ENCODE measurements at places on chromosomes 11 and 22.

- DNase-seq, result peak; percentile 80
These were observed 2.5 kb downstream of the CHST1 start for GRCh38 chr11:45662665-45663485.

DNA sequence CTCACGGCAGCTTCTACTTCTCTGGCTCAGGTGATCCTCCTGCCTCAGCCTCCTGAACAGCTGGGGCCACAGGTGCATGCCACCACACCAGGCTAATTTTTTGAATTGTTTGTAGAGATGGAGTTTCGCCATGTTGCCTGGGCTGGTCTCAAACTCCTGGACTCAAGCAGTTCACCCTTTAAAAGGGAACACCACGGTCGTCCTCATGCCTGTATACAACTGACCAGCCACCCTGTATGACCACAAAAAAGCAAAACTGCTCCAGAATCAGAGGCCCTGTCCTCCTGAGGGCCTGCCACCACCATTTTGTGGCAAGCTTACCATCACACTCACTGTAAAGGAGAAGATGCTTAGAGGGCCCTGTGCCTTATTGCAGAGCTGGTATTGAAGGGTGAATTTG is 2.2 kb downstream of the GLB1L3 start:
- no peak for DNase-seq

DNA sequence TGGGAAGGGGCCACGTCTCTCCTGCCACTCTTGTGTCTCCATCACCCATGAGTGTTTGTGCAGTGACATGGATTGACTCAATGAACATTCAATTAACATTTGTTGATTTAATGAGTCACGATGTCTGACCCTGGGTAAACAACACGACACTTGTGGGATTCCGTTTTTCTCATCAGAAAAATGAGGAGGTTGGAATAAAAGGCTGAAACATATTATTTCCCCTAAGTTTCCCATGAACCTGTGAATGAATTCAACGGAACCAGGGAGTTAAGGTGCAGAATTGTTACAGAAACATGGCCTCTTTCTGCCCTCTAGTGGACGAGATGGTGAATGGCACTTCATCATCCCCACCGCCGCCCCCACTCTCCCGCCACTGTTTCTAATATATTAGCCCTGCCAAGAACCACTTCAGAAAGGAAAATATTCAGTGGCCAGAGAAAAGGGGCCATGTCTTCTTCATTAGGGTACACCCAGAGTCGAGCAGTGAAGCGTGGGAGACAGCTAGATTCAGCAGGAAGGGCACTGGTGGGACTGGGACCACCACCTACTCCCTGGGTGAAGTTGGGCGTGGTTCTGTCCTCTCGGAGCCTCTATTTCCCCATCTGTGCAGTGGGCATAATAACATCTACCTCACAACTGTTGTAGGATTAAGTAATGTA is 46.3 kb upstream of the SYT13 start:
- no peak for DNase-seq

DNA sequence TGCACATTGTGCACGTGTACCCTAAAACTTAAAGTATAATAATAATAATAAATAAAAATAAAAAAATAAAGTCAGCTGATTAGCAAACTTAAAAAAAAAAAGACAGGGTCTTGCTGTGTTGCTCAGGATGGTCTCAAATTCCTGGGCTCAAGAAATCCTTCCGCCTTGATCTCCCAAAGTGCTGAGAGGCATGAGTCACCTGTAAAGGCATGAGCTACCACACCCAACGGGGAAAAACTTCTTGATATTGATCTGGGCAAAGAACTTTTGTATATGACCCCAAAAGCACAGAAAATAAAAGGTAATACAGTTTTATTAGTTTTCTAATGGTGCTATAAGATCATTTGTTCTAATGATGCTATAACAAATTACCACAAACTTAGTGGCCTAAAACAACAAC is 46.1 kb downstream of the ENTHD1 start:
- no peak for DNase-seq

- DNase-seq, result no peak
These were observed 97.4 kb upstream of the SLC6A5 start for GRCh38 chr11:20501971-20502370.

GRCh38 chr11:95485115-95485900 is 254.3 kb upstream of the SESN3 start:
- no peak for DNase-seq

DNA sequence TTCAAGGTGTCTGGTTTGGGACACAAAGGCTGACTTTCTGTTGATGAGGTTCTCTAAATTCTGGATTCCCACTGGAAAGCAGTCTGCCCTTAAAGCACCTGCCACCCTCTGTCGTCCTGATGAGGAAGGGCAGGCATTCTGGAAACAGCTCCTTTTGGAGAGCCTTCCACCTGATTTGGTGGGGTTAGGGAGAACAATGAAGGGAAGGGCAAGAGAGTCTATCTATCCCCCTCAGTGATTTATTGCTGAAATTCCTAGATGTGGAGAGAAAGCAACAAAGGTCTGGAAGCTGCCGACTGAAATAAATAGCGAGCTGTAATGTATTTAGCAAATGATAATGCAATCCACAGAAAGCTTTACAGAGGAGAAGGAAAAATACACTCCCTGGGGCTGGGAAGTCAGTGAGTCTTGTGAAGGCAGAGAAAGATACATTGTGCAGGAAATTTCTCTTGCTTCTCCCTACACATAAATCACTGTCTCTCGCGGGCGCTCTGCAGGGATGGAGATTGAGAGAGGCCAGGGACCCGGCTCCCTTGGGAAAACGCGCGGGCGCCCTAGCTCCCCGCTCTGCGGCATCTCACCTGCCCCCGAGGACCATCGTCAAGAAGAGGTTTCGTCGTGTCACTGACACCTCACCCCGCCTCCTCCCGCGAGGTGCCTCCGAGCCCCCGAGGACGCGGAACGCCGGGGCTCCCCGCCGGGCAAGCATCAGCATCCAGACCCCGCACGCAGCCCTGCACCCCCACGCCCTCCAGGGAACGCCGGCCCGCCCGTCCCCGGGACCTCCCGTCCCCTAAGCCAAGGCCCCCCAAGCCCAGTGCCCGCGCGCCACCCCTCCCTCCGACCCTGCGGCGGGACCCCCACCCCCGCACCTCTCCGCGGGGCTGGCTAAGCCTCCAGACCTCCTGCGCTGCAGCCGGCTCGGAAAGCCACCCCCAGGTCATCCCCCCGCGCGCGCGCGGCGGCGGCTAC is 673 bp downstream of the CDON start:
- DNase-seq, result no peak

GRCh38 chr22:25370322-25370721 is 150.9 kb downstream of the CRYBB2 start:
- DNase-seq, result no peak
